ENCODE measurements at places on chromosomes 3 and 15.
A peak's percentile ranks its signal among the peaks of the same experiment; 100 is the strongest.

DNA sequence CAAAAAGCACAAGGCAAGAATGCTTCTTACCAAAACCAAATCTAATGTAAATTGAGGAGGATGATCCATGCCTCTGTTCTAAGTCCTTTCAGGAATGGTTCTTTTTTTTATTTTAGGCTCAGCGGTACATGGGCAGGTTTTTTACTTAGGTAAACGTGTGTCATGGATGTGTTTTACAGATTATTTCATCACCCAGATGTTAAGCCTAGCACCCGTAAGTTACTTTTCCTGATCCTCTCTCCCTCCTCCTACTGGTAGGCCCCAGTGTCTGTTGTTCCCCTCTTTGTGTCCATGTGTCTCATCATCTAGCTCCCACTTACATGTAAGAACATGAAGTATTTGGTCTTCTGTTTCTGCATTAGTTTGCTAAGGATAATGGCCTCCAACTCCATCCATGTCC lies 289.2 kb upstream of the THBS1 start:
- no peak for DNase-seq

DNA sequence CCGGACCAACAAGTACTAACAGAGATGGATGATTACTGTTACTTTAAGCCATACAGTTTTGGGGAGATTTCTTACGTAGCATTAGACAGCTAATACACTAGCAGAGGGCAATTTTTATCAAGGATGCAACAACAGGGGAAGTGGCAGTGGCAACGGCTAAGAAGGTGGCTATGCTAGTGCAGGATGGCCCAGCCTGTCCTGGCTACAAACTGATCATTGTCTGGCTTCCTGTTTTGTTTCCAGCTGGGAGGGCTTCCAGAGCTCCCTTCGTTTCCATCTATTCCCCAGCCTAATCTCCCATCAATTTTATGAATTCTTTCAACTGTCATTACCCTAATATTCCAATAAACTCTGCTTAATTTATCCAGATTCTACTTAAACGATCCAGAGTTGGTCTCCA lies 16.0 kb upstream of the PLA2G4F start:
- no peak for DNase-seq

DNA sequence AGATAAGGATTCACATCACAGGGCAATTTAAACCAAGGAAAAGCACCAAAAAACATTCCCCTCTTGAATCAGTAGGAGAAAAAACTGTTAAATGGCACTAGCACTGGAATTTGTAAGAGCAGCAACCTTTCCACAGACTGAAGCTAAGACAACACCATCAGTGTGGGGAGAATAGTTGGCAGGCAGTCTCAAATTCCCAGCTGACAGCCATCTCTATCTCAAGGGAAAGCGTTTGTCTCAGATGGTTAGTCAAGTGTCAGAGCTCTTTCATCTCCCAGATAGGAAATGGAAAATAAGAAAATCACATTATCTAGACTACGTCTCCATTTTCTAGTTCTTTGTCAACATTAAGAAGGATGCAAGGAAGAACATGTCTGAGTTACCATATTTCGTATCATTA lies 228.7 kb downstream of the WDR72 start:
- no peak for DNase-seq

- DNase-seq: peak; percentile 60
Measured at GRCh38 chr15:60546744-60547143, 67.8 kb upstream of the ICE2 start.

- no peak for DNase-seq
Measured at GRCh38 chr3:177516158-177517011, 319.1 kb upstream of the TBL1XR1 start.

GRCh38 chr15:96027501-96027900 lies 303.0 kb upstream of the NR2F2 start:
- DNase-seq: no peak

DNA sequence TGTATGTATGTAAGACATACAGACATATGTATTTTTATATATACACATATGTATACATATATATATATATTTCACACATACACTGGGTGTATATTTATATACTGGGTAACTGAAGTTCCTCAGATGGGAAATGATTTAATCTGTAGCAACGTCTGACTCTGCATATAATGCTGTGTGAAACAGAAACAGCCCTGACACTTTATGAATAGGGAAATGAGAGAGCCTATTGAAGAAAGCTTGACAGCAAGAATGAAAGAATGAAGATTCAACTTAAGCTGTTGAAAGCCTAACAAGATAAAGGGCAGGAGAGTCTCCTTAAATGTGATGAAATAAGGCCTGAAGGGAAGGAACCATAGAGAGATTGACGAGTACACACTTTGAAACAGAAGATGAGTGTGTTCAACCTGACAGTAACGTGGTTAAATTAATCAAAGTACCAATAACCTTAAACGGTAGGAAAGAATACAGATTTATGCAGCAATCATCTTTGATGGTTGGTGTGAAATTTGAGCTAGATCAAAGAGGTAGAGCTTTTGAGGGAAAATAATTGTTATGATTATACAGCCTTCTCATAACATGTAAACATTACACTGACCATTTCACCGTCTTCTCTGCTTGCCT lies 169.9 kb downstream of the MECOM start:
- no peak for DNase-seq

DNA sequence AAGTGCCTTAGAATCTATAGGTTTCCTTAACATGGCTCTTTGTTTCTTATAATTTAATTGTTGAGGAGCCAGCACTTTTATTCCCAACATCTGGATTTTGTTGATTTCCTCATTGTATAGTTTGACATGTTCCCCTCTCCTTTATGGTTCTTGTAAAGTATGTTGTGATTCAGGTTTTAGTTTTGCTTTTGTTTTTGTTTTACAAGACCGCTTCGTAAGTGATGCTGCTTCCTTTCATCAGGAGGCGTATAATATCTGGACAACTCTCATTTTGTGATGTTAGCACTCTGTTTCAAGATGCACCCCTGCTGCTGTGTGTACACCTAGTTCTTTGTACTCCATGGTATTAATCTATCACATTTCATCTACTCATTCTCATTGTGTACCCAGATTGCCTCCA lies 48.7 kb downstream of the SLC49A4 start:
- DNase-seq: peak; percentile 1

DNA sequence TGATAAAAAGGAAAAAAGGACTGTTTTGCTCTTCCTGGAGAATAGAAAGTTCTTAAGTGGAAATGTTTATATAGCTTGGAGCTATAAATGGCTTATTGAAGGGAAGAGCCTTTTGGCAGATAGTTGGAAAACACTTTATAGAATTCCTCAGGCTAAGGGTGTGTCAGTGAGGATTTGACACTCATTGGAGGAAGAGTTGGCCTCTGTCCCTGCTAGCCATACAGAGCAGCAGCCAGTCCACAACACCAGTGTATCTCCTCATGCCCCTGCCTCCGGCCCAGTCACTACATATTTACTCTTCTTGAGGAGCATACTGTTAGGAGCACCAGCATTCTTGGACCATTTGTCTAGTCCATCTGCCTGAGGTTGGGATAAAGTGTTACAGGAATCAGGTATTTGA lies 36.2 kb downstream of the KLHL18 start:
- DNase-seq: no peak

GRCh38 chr3:26106228-26106627 lies 316.3 kb downstream of the OXSM start:
- no peak for DNase-seq

- DNase-seq: no peak
Measured at GRCh38 chr3:188253123-188253793, 99.3 kb downstream of the LPP start.

DNA sequence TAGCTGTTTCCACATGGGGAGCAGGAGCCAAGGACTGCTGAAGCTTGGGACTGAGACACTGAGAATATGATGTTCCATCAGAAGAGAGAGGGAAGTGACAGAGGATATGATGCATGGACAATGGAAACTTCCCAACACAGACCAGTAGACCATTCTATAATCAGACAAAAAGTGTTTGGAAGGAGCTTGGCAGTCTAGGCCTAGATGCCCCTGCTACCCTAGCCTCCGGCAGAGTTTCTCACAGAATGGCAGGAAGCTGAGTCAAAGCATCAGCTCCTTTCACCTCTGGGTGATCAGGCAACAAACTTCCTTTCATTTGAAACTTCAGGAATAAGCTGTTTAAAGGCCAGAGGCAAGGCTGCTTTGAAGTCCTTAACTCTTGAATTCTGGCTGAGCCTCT lies 222.0 kb downstream of the NEK10 start:
- no peak for DNase-seq

- no peak for DNase-seq
Measured at GRCh38 chr3:120203016-120203415, 82.0 kb downstream of the GPR156 start.

DNA sequence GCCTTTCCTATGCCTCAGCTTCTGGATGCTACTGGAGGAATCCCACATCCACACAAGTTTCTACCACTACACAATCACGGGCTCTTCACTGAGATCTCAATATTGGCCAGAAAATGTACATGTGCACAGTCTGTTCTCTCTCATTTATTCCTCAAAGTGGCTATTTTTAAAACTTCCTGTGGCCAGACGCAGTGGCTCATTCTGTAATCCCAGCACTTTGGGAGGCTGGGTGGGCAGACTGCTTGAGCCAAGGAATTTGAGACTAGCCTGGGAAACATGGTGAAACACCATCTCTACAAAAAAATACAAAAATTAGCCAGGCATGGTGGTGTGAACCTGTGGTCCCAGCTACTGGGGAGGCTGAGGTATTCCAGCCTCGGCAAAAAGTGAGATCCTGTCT lies 91.4 kb upstream of the PRTG start:
- no peak for DNase-seq

DNA sequence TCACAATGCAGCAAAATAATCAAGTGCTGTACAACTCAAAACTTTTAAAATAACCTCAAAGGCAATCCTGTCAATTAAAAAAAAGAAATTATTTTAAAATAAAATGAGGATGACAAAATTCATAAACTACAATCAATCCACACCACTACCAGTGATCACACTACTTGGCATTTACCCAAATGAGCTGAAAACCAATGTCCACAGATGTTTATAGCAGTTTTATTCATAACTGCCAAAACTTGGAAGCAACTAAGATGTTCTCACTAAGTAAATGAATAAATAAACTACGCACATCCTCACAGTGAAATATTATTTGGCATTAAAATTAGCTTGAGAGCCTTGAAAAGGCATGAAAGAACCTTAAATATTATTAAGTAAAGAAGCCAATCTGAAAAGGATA lies 121.3 kb downstream of the STAG1 start:
- DNase-seq: no peak

DNA sequence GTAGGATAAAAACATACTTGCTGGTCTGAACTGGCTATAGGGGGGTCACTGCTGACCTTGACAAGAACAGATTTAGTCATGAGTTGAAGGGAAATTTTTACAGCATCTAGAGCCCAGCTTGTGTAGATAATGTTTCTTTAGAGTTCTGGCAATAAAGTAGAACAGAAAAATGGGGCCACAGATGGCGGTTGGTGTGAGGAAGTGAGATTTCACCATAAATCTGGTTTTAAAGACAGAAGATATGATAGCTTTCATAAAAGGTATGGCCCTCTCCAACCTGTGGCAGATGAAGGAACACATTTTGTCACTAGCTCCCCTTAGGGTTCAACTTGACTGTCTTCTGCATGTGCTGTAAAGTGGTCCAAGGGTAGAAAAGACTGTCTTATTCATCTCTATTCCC lies 24.3 kb upstream of the IMPDH2 start:
- DNase-seq: no peak

- no peak for DNase-seq
Measured at GRCh38 chr3:106168962-106169750, 300.3 kb upstream of the CBLB start.

- peak; percentile 5 for DNase-seq
Measured at GRCh38 chr15:65857718-65858402, 11.4 kb upstream of the RAB11A start.

DNA sequence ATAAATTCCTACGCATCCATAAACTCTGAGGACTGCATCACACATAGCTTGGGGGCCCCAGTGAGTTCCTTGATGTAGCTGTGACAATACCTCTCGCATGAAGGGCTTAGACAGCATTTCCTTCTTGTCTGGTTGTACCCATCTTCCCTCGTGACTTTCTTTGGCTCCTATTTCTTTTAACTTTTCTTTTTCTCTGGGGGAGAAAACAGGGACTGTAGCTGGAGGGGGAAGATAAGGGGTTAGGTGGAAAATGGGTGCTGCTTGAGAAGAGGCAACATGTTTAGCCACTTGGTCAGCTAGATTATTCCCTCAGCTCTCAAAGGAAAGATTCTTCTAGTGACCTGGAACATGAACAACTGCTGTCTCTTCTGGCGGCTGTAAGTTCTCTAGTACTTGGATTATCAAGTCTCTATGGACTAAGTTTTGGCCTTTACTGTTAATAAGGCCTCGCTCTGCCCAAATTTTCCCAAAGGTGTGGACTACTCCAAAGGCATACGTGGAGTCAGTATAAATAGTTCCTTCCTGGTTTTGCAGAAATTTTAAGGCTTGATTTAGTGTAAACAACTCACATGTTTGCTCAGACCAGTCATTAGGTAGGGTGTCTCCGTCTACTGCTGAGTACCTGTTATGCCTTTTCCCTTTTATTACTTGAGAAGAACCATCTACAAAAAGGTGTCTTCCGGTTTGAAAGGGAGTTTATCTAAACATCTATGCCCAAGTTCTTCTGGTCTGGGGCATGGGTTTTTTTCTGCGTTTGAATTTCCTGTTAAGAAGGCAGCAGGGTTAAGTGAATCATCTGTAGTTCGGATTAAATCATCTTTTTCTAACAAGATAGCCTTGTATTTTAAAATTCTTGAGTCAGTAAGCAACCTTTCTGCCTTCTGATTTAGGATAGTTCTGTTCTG lies 21.0 kb upstream of the ATG7 start:
- DNase-seq: peak; percentile 57

DNA sequence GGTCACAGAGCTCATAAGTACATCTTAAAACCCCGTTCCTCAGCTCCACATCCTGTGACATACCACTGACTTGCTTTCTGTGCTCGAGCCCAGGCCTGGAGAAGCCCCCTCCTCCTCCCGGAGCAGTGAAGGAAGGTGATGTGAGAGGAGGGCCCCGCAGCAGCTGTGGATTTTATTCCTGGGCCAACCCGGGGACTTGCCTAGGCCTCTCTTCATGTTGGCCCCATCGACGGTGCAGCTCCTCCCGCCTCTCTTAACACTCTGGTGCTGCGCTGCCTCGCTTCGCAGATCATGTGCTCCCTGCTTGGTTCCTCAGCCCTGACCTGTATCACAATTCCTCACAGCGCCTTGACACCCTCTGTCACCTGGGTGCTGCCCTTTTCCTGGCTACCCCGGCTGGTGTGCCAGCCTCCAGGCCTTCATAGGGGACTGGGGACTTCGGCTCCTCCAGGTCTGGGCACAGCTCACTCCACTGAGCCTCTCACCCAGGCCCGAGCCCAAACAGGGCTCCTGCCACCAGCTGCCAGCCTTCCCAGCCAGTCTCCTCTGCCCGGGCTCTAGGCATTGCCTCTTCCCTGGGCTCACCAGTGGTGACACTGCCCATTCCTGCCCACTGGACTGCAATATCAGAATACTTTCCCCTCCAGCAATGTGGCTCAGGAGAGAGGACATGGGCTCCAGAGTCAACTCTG lies 21.5 kb downstream of the MAGEF1 start:
- DNase-seq: no peak

GRCh38 chr15:33941279-33942063 lies 26.8 kb upstream of the CHRM5 start:
- DNase-seq: no peak

- DNase-seq: peak; percentile 50
Measured at GRCh38 chr3:23442598-23443383, 239.7 kb downstream of the UBE2E2 start.

- DNase-seq: no peak
Measured at GRCh38 chr3:85525264-85525663, 566.5 kb downstream of the CADM2 start.

GRCh38 chr3:48553886-48554845 lies 2.4 kb downstream of the PFKFB4 start:
- no peak for DNase-seq

All from activated CD4-positive, alpha-beta T cell treated with anti-CD3 and anti-CD28 coated beads, Interleukin-2, amount 50 U/mL, for 16 hours (primary cell).